ENCODE measurements at places on chromosomes 1 and 21.

DNA sequence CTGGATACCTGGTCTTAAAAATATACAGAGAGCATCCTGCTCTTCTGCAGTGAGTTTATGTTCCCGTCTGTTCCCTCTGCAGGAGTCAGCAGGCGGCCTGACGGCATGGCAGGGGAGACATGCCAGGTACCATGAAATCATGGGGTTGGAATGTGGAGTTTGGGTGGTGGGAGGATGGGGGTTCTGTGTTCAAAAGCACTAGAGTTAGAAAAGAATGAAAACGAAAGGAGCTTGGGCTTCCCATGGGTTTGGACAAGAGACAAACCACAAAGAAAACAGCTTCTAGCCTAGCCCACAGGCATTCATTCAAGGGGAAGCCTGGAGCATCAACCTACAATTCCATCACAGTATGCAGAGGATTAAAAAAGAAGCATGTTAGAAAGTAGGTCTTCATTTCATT lies 59.9 kb downstream of the WARS2 start:
- peak; percentile 93 for DNase-seq

- no peak for DNase-seq
Measured at GRCh38 chr21:28437061-28437460, 555.6 kb downstream of the LTN1 start.

GRCh38 chr21:28752131-28752530 lies 240.5 kb downstream of the LTN1 start:
- DNase-seq: no peak

GRCh38 chr1:217526636-217527035 lies 104.3 kb downstream of the GPATCH2 start:
- no peak for DNase-seq

DNA sequence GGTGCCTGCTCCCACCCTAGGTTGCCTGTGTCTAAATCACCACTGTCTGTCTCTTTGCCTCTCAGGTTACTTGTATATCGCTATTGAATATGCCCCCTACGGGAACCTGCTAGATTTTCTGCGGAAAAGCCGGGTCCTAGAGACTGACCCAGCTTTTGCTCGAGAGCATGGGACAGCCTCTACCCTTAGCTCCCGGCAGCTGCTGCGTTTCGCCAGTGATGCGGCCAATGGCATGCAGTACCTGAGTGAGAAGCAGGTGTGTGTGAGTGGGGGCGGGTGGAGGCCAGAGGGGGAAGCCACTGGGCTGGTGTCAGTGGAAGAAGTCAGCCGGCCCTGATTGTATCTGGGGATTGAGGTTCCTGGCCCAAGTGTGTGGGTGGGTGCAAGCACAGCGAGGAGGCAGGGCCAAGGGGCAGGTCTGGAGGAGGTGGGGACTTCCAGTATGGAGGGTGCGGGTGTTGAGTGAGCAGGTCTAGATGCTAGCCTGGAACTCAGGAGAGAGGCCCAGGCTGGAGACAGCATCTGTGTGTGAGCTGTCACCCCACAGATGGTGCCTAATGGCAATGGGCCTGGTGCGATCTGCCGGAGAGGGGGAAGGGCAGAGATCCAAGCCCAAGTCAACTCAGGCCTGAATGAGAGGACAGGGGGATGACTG lies 17.2 kb downstream of the TIE1 start:
- no peak for DNase-seq

DNA sequence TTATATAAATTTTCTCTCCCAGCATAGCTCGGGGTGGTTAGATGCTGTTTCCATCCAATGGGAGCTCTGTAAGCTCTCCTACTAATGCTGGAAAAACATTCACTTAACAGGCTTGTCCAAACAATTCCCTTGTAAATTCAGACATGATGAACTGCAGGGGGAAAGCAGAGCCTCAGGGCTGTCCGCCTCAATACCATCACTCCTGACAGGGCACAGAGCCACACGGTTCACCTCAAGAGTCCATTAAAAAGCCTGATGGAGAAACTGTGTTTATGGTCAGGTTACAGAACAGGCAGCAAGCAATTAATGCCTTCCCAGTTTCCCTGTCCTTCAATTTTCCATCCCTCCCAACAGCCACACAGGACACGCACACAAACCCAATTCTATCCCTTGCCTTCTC lies 171.0 kb downstream of the BRINP2 start:
- no peak for DNase-seq

DNA sequence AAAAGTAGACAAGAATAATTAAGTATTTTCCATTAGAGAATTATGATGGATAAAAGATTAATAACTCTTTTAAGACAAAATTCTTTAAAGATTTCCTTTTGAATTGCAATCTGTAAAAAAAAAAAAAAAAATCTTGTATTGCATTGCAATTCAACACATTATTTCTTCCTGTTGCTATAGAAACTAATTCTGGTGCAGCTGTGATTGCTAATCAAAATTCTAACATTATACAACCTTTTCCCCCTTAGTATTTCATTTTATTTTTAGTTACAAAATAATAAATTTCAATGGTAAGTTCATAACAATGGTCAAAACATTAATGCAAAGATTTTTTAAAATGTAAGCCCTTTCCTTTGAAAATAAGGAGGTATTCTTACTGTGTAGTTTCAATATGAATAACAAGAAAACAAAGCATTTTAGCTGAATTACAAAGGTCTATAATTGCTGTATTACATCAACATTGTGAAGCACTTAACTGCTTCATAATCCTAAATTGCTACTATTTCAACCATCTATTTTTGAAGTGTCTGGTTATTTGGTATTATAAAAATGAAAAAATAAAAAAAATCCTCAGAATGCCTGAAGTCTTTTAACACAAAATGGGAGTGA lies 135.0 kb downstream of the SYT14 start:
- no peak for DNase-seq

GRCh38 chr1:177281901-177282300 lies 111.1 kb downstream of the BRINP2 start:
- DNase-seq: no peak

GRCh38 chr1:24085546-24085945 lies 26.4 kb downstream of the MYOM3 start:
- DNase-seq: no peak

DNA sequence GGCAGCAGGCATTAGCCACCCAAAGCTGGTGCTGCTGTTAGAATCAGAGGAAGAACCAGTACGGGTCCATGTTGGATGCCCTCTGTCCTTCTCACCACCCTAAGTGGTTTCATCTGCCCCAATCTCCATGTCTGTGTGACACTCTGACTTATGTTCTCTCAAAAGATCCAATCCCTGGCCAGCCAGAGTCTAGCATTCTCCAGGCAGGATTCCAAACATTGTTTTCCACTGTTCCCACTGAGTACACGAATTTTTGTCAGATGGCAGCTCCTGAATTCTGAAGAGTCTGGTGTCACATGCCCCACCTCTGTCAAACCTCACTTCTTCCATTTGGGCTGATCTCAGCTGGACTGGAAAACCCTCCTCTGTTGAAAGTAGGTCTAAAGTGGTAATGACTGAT lies 166.0 kb downstream of the DISC1 start:
- no peak for DNase-seq

- no peak for DNase-seq
Measured at GRCh38 chr1:61406467-61406866, 318.5 kb downstream of the TM2D1 start.

GRCh38 chr1:17308593-17308992 lies 596 bp downstream of the PADI4 start:
- no peak for DNase-seq

DNA sequence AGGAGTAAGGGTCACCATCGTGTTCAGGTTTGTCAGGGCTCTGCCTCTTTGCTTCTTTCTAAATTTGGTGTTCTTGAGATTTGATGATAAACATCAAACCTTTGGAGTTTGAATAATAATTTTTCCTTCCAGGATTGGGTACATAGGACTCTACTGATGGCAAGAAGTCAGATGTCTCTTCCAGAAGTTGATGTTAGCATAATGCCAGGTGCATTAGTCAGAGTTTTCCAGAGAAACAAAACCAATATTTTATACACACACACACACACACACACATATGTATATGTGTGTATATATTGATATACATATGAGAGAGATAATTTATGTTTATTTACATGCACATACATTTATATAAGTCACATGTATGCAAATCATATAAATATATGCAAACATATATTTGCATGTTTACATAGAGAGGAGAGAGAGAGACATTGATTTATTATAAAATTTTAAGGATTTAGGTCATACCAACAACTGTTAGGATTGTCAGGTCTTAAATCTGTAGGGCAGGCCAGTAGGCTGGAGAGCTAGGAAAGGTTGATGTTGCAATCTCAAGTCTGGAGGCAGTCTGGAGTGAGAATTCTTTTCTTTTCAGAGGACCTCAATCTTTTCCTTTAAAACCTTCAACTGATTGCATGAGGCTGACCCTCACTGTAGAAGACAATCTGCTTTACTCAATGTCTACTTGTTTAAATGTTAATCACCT lies 199.2 kb downstream of the HLX start:
- no peak for DNase-seq

- no peak for DNase-seq
Measured at GRCh38 chr1:202270871-202271326, 70.8 kb downstream of the UBE2T start.

DNA sequence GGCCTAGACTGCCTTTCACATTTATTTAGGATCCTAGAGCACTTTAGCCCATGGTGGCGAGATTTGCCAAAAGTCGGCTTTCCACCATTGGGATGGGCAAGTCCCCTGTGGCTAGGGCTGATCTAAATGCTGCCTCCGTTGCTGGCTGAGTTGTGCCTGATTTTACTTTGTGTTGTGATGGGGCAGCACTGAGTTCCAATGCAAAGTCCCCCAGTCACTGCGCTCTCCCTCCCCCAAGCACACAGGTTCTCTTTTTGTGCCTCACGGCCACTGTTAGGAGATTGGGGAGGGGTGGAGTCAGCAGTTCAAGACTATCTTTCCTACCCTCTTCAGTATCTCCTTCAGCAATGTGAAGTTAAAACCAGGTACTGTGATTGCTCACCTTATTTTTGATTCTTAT lies 66.7 kb upstream of the COX20 start:
- DNase-seq: no peak

GRCh38 chr21:36915014-36915695 lies 51.3 kb downstream of the HLCS start:
- no peak for DNase-seq

- DNase-seq: no peak
Measured at GRCh38 chr1:15958111-15958510, 17.8 kb downstream of the ZBTB17 start.

- DNase-seq: no peak
Measured at GRCh38 chr1:224736619-224737352, 120.7 kb downstream of the CNIH3 start.

- no peak for DNase-seq
Measured at GRCh38 chr1:50853325-50853724, 106.7 kb downstream of the FAF1 start.
